ENCODE measurements at places on chromosomes 12 and 14.
A peak's percentile ranks its signal among the peaks of the same experiment; 100 is the strongest.

DNA sequence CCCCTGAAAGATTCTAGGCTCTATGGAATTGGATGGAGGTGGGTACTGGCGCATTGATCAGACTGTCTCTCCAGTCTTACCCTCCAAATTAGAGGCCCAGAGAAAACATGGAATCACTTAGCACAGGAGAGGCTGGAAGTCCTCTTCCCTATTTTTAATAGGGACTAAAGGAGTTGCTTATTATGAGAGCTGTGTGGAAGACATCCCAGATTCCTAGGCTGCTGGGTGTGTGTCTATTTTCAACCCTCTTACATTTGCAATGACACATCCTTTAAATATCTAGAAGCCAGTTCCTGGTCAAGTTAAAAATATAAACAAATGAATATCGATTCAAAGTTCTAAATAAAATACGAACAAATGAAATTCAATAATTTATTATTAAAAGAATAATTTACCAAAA lies 58.3 kb upstream of the ARID2 start:
- DNase-seq = no peak

- no peak for DNase-seq
Measured at GRCh38 chr14:20332431-20332787, 670 bp downstream of the CCNB1IP1 start.

DNA sequence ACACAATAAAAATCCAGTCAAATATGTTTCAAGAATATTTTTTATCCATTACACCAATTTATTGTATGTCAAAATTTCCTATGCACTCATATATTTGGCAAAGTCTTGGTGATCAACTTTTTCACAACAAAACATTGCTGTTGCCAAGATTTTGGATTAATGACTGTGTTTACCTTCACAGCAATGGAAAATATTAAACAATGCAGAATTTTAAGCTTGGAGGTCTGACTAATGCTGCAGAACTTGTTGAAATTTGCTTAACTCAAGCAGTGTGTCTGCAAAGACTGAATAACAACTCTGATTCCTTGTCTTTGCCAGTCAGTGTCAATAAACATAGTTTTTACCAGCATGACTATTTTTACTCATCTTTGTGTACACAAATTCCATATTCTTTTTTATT lies 336.4 kb downstream of the CCER1 start:
- DNase-seq = no peak

DNA sequence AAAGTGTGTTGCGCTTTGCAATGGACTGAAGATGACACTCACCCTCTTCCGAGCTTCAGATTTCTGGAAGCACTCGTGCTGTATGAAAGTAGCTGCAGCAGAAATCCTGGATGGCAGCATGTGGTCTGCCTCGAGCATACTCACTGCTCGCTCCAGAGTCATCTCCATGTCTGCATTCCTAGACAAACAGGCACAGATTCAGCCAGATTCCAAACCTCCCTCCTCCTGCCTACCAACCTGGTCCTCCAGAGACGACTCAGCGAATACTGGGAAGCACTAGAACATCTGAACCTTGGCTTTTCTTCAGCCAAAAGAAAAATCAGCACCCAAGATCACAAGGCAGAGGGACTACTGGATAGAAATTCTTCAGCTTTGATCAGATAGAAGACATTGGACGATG lies 27.7 kb downstream of the PKP2 start:
- DNase-seq = no peak

DNA sequence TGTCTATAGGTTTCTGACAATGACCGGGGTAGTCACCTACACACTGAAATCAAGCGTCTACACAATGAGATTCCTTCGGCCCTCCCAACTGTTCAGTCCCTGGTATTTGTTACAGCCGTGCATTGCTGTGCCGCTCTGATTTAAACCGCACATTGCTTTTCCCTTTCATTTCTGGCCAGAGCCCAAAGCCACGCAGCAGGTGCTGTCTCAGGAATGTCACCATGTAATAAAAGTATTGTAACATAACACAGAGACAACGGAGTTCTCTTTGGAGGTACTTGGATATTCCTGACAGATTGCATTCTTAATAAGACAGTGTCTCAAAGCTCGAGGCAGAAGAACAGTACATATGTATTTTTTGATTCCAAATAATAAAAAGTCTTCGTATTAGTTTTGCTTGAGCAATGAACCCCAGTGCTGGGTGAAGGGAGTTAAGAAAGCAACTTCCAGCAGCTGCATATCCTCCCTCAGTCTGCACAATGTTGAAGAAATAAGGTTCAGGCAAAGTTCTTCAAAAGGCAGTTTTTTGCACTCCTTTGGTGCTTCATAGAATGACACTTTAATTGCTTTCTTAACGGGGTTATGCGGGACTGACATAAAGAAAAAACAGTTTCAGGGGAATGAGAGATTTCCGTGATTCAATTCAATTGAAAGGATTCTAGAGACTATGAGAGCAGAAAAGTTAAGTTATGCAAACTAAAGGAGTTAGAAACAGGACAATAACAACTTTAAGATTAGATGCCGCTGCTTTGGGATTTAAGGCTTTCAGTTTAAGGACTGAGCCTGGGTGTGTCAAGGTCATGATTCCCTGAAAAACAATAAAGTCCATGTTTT lies 288.7 kb upstream of the FLRT2 start:
- DNase-seq = no peak

GRCh38 chr14:85714069-85714468 lies 184.1 kb downstream of the FLRT2 start:
- DNase-seq = no peak

DNA sequence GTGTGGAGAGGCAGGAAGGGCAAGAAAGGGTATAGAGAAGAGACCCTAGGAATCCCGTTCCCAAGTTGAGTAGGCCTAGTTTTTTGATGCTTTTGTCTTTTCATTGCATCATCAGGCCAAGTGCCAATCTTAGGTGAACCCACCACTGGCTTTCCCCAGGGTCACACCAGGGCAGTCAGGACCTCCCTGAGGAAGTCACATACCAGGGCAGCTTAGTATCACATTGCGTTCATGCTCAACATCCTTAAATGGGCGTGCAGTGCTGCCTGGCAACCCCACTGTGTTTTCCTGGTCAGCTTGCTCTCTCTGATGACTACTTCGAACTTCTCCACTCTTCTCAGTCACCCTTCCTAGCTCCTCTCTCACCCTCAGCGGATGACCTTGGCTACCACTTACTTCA lies 9.0 kb downstream of the ASIC1 start:
- peak; percentile 65 for DNase-seq

All from Caki2 (cell line).